ENCODE measurements at places on chromosomes 7 and 10.

DNA sequence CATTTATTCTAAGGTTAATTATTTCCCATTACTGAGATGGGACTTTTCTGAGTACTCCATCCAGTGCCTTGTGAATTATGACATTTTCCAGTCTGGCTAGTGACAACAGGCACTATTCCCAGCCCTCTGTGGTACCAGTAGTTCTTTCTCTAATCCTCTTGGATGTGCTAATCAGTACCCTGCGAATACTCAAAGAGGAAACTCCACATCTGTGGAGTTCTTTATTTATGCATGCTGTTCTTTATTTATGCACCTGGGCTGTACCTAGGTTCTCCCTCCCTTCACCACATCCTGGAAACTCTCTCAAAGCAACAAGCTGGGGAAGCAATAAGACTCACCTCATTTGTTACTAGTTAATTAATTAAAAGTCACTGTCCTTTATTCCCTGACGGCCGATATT is 83.5 kb downstream of the TSPAN12 start:
- DNase-seq: no peak

DNA sequence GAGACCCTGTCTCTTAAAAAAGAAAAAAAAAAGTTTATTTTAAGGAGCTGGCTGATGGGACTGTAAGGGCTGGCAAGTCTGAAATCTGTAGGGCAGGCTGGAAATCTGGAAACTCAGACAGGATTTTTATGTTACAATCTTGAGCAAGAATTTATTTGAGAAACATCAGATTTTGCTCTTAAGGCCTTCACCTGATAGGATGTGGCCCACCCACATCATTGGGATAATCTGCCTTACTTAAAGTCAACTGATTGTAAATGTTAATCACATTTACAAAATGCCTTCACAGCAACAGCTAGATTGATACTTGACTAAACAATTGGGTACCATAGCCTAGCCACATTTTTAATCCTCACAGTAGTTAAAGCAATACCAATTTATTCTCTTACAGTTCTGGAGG is 11.5 kb downstream of the MINDY4 start:
- DNase-seq: no peak

GRCh38 chr10:87896216-87896615 is 32.8 kb downstream of the PTEN start:
- no peak for DNase-seq

GRCh38 chr7:15292138-15292537 is 269.7 kb downstream of the AGMO start:
- DNase-seq: no peak

DNA sequence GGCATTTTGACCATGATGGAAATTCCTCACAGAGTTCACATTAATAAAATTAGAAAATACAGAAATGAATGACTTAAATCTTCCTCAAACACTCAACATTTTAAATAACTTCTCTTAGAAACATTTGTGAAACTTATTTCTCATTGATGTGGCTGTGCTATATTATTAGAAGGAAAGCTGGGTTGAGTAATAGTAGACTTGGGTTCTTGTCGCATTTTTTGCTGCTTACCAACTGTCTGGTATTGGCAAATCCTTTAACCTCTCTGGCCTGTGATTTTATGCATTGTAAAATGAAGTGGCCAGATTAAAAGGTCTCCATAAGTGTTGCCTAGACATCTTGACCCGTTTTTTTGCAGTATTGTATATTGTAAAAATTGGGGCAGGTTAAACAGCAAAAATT is 66.5 kb downstream of the VPS50 start:
- DNase-seq: no peak

DNA sequence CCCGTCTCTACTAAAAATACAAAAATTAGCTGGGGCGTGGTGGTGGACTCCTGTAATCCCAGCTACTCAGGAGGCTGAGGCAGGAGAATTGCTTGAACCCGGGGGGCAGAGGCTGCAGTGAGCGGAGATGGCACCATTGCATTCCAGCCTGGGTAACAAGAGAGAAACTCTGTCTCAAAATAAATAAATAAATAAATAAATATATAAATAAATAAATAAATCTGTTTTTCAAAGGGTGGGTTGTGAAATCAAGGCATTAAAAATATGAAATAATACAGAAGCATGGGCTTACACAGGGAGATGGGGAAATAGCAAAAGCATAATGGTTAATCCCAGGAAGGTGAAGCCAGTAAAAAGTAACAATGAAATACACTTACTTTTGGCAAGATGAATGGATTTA is 93.9 kb downstream of the LYZL2 start:
- DNase-seq: no peak

DNA sequence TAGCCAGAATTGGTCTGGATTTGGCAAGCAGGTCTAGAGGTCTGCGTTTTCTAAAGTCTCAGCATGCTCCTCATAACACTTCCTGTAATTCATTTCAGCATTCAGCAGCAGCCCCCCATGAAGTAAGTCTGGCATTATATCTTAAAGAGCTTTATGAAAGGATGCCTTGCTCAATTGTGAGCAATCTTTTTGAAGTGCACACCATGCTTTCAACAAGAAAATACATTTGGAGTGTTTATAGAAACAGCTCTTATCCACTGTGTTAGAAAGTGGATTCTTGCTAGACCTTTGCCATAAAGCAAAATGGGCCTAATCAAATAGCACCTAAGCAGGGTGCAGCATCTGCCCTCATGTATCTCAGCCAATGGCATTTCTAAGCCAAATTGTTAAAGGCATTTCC is 378.0 kb upstream of the AKR1E2 start:
- DNase-seq: no peak

DNA sequence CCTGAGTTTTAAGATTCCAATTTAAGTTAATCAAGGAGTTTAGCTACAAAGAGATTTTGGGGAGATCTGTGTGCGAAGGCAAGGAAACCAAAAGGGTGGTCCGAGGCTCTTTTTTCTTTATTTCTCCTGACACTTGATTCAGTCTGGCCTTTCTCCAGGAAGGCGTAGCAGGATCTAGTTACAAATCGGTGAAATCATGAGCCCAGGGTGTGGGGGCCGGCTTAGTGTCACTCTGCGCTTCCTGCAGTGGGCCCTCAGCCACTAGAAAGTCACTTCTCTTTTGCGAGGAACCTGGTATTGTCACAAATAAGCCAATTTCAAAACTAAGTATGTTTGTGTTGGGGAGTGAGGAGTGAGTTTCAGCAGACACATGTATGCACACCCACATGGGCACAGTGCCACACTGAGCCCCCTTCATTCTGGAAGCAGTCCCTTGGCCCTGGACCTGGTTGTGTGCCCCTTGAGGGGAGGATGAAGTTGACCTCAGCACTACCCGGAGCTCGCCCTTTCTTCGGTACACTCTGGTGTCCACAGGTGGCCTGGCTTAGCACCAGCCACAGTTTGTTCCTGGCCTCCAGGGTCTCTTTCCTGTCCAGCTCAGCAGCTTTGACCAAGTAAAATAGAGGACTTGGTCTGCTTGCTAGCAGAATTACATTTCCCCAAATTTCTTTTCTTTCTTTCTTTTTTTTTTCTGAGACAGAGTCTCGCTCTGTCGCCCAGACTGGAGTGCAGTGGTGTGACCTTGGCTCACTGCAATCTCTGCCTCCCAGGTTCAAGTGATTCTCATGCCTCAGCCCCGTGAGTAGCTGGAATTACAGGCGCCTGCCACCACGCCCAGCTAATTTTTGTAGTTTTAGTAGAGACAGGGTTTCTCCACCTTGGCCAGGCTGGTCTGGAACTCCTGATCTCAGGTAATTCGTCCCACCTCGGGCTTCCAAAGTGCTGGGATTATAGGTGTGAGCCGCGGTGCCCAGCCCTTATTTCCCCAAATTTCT is 84.0 kb upstream of the BTBD16 start:
- no peak for DNase-seq

- no peak for DNase-seq
Measured at GRCh38 chr10:32731527-32731926, 226.5 kb downstream of the ITGB1 start.

DNA sequence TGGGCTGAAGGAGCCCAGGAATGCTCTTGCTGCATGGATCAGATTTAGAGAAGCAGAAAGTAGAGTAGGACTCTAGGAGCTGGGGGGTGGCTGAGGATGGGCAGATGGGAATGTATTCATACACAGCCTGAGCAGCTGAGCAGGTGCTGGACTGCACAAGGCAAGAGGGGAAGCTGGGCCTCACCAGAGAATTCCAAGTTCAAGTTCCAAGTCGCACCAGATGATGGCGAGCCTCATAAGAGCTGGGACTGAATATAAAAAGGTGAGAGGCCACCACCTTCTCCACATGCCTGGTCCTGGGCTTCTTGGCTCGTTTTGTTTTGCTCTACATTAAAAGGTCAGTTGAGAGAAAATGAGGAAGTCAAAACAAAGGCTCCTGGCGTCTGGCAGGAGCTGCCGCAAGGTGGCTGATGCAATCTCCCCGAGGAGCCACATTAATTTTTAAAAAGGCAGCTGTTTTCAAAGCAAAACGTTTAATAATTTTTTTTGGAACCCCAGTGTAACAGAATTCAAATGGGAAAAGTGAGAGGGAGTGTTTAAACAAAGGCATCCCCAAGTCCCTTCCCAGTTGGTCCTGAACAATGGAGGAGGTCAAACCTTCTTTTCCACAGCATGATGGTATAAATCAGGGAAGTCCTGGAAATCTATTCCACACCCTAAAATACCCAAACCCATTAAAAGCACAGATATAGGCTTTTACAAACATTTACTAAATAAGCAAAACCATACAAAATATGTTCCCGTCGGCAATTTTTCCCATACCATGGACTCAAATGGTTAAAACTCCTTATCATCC is 9.5 kb downstream of the CYREN start:
- DNase-seq: no peak

GRCh38 chr10:111137587-111137986 is 60.8 kb downstream of the ADRA2A start:
- DNase-seq: no peak

DNA sequence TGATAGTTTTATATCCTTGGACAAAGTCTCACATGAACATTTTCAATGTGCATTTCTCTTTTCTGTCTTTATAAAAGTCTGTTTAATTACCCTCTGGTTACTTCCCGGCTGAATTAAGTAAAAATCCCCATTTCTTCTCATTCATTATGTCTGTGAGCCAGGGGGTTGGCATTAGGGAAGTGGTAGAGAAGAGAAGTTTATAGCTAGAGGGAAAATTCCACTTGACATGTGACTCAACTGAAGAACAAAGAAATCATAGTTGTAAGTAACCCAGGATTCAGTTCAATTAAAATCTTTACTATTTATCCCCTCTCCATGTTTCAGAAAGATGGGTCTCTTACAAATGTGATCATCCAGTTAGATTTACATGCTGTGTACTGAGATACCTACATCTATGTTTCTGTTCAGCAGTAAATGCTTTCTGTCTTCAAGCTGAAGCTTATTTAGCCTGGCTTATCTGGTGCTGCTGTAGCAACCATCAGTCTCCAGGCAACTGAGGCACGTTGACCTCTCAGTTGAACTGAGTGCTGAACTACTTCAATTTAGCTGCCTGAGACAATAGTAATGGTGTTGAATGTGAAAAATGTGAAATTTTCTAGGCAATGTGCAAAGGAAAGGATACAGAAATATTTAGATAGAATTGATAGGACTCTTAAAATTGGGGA is 181.6 kb downstream of the MLLT10 start:
- DNase-seq: no peak

GRCh38 chr10:61189912-61190311 is 245.9 kb upstream of the RHOBTB1 start:
- DNase-seq: no peak

DNA sequence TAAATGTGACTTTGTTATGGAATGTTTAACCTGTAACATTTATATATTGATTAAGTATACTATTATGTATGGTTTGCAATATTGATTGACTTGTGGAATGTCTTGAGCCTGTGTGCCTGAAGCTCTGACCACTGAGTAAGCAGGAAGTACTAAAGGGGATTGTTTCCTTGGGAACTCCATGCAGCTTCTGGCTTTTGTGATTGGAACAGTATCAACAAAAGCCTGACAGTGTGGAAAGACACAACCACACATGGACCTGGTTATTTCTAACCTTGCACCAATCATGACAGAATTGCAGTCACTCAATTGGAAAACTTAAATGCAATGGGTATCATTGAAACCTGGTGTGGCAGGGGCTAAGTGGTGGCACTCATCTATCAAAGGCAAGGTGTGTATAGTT is 45.5 kb upstream of the PIK3CG start:
- no peak for DNase-seq

GRCh38 chr7:154720016-154720415 is 282.9 kb downstream of the PAXIP1 start:
- no peak for DNase-seq

GRCh38 chr10:85642421-85643170 is 724.0 kb downstream of the GRID1 start:
- DNase-seq: no peak

DNA sequence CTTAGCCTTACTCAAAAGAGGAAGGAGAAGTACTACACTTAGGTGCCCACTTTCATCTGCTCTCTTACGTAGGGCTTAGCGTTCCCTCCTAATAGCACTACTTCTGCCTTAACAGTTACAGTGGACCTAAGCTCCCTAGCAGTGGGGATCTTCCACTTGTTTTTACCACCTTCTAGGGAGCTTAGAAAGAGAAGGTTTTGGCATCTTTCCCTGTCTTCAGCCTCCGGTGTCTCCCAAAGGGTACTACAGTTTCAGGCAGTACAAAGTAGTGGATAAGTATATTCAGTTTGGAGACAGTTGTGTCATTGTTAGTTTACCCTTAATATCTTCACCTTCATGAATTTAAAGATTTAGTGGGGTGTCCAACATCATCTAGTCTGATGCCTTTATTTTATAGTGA is 14.6 kb downstream of the CHRM2 start:
- DNase-seq: no peak

GRCh38 chr7:130346941-130347340 is 2.3 kb downstream of the CPA5 start:
- DNase-seq: no peak

DNA sequence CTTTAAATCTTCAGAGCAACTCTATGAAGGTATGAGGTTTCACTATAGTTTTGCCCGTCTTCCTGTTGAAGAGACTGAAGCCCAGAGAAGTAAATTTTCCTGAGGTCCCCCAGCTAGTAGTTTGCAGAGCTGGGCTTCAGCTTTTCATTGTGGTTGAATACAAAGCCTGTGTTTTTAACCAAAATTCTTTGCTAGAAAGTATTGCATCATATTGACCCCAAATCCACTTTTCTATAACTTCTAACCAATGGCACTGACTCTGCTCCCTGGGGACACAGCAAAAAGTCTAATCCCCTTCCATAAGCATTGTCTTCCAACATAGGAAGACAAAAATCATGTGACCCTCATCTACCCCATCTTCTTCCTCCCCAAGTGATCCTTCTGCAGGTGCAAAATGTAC is 93.0 kb downstream of the KCNMA1 start:
- no peak for DNase-seq

- DNase-seq: no peak
Measured at GRCh38 chr7:38335128-38335491, 61.7 kb upstream of the TARP start.

DNA sequence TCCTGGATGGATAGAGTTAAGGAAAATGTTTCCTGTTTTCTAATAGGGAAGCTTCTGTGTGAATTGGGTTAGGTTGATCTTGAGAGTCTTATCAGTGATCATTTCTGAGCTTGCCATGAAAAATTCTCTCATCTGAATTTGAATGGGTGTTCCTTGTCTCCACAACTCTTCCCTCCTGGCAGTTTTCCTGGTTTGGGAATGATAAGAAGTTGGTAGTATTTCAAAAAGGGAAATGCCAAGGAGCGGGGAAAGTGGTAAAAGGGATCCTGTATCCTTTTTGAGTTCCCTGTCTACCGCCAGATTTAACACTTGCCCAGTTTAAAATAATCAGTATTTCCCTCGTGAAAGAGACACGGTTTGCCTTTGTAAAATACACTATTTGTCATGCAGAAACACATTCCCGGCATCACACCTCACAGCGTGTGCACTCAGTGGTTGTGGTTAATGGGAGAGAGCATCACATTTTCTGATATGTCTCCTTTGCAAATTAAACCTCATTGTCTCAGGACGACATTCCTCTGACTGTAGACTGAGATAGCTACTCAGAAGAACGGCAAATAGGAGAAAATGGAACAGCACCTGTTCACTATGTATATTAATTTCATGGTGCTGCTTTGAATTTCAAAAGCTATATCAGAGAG is 113.2 kb upstream of the IFRD1 start:
- no peak for DNase-seq
